ENCODE measurements at places on chromosomes 7 and 10.

DNA sequence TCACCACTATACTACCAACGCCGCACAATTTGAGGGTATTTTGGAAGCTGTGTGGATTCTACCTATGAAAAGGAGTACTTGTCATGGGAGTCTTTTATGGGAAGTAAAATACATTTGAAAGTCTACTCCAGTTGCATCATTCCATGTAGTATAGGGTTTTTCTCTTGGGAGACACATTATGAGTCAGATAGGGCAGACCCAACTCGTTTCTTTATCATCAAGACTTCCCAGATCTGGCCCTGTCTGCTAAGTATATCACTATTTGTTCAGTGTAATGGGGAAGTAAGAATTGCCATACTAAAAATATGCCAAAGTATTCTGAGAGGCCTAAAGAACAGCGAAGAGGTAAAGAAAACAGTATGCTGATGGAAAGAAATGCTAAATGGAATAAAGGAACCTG lies 144.2 kb downstream of the SPAG6 start:
- no peak for DNase-seq

GRCh38 chr10:124146483-124146882 lies 53.1 kb upstream of the CHST15 start:
- DNase-seq: no peak

DNA sequence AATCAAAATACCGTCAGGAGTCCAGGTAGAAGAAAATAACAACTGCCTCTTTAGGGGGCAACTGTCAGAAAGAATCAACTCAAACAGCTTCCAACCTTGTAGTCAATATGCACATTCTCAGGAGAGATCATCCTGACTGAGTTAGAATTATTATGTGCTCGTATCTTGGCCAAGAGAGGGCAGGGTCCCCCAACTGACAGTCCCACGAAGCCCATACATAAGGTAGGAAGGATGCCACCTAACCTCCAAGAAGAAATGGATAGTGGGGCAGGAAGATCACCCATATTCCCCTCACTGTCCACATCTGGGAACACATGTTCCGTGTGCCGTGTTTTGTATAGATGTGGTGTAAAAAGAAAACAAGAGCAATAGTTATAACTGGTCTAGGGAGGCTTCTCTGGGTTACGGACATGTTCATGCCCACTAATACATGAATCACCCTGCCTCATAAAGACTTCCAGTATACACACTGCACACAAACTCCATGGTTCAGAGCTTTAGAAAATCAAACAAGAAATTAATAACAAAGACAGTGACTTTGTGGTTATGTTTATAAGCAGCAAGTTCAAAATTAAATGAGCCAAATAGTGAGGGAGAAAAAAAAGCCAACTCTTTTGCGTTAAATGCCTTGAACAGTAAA lies 295.6 kb downstream of the FGFR2 start:
- no peak for DNase-seq

- DNase-seq: no peak
Observed at GRCh38 chr7:36796850-36797536, 72.7 kb upstream of the AOAH start.

Measured in effector memory CD4-positive, alpha-beta T cell (primary cell).